Stimulated activated CD8-positive, alpha-beta memory T cell treated with anti-CD3 and anti-CD28 coated beads, Interleukin-7, amount 100 ng/mL, for 48 hours (primary cell): ENCODE measurements at places on chromosomes 7 and 10.

DNA sequence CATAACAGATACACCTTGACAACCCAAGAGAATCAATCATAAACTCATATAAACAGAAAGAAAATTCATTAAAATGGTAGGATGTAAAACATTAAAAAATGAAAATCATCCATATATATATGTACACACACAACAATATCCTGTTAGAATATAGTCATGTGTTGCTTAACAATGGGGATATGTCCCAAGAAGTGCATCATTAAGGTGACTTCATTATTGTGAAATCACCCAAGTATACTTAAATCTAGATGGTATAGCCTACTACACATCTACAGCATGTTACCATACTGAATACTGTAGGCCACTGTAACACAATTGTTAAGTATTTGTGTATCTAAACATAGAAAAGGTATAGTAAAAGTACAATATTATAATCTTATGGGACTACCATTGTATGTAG lies 115.8 kb upstream of the TMEM168 start:
- DNase-seq, result no peak

DNA sequence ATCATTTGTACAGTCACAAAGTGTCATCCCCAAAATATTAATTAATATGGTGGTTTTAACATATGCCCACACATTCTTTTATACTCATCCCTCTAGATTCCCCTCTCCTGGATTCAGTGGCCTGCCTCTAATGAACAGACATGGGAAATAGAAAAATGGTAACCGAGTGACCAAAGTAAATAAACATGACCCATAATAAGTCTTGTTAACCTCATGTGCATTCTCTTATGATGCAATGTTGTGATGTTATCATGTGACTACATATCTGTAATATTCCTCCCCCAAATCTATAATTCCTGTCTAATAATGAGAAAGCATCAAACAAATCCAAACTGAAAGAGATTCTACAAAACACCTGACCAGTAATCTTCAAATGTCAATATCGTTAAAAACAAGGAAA lies 164.5 kb upstream of the PRSS1 start:
- DNase-seq, result no peak

- no peak for DNase-seq
These were observed 31.5 kb upstream of the ARID5B start for GRCh38 chr10:61869774-61870525.

DNA sequence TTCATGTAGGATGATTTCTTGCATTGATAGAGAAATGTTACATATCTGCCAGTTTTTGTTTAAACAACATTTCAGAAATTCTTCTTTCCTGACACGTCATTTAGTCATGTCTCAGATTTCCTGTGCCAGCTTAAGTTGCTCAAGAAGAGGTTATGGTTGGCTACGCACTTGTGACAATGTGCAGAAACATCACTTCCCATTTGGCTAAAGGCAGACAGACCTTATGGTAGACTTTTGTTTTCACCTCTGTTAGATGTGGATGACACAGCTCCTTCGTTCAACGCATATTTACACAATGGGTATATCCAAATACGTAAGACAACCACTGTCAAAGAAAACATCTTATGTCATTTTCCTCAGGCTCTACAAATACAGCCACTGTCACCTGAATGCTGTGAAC lies 125.8 kb downstream of the DOCK4 start:
- no peak for DNase-seq

GRCh38 chr7:25025218-25025671 lies 45.3 kb upstream of the OSBPL3 start:
- DNase-seq, result no peak

- no peak for DNase-seq
These were observed 286.6 kb downstream of the ANKRD7 start for GRCh38 chr7:118511146-118511545.

DNA sequence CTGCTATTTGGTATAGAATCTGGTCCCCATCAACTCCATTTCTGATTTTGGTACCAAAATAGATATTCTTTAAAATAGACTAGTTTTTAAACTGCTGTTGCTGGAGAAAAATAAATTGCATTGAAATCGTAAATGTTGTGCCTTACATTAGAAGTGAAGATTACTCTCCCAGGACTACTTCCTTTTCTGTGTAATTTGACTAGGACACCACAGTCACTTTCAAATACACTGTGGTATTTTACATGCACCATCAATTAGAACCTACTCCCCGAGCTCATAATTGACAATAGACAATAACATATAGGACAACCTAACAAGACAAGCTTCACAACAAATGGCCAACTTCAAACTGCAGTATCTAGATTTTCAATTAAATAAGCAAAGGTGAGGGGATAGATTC lies 211.5 kb downstream of the DGKB start:
- DNase-seq, result no peak
